ENCODE measurements at places on chromosomes 5 and 9.

- no peak for DNase-seq
Measured at GRCh38 chr5:37626266-37626665, 213.6 kb downstream of the GDNF start.

DNA sequence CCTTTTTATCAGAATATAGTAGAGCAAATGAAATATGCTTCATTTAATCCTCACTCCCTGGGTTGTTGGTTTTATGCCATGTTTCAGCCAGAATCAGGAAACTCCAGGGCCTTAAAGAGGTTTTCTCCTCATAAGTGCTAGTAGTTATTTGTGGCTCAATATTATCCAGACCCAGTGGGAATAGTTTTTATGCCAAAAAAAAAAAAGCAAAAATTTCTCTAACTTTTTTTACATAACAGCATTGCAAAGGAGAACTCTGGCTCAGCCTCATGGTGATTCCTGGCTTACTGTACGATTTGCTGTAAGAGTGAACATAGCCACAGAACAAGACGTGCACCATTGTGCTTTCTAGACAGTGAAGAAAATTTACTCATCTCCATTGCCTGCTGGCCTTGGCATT lies 232.5 kb downstream of the PJA2 start:
- no peak for DNase-seq

GRCh38 chr5:81016116-81016515 lies 56.0 kb downstream of the RASGRF2 start:
- DNase-seq, result no peak

GRCh38 chr5:97297704-97298091 lies 114.7 kb upstream of the RIOK2 start:
- no peak for DNase-seq

DNA sequence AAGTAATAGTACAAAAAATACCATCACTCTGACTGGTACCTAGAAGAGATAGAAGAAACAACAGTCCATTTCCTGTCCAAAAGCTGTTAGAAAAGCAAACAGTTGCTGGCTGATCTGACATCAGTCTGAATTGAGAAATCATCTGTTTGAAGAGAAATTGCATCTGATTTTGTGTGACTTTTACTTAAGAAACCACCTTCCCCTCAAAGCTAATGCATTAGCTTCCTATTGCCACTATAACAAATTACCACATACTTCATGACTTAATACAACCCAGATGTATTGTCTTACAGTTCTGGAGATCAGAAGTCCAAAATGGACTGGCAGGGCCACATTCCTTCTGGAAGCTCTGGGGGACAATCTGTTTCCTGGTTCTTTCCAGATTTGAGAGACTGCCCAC lies 385.9 kb upstream of the TLE4 start:
- DNase-seq, result no peak

DNA sequence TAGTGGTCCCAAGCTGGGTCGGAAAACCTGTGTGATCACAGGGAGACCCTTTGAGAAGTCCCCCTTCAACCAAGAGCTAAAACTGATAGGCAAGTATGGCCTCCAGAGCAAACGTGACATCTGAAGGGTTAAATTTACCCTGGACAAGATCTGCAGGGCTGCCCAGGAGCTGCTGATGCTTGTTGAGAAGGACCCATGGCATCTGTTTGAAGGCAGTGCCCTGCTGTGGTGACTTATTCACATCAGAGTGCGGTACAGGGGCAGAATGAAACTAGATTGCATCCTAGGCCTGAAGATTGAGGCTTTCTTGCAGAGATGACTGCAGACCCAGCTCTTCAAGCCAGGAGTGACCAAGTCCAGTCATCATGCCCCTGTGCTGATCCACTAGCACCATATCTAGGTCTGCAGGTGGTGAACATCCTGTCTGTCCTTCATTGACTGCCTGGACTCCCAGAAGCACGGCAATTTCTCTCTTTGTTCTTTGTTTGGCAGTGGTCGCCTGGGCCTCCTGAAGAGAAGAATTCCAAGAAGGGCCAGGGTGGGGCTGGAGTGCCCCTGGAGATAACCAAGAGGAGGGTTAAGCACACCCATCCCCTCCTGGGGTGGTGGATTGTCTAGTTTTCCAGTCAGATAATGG lies 25.7 kb upstream of the CHD1 start:
- DNase-seq, result no peak

DNA sequence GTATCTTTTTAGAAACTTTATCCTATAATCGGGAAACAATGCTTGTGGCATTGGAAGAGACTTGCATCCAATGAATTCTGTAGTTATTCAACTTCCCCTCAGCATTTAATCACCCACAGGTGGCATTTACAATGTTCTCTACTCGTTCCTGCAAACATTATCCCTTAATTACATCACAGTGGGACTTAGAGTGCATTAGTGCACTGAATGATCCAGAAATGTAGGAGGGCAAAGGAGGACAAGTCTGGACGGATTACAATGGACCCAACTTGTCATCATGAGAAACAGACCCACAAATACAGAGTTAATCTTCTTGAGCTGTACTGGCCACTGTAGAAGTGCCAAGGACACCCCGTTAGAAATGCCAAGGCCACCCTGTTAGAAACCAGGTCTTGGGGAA lies 129.1 kb downstream of the DOCK8 start:
- no peak for DNase-seq

GRCh38 chr9:96612966-96613589 lies 6.6 kb downstream of the CDC14B start:
- DNase-seq, result no peak

Data from body of pancreas (tissue), 4 donors.